ENCODE measurements at places on chromosomes 1 and 21.

GRCh38 chr1:245345191-245345884 is 190.6 kb downstream of the KIF26B start:
- no peak for DNase-seq

GRCh38 chr1:182193908-182194550 is 132.5 kb upstream of the ZNF648 start:
- no peak for DNase-seq

GRCh38 chr1:186094172-186094571 is 280.9 kb downstream of the TPR start:
- DNase-seq = no peak

DNA sequence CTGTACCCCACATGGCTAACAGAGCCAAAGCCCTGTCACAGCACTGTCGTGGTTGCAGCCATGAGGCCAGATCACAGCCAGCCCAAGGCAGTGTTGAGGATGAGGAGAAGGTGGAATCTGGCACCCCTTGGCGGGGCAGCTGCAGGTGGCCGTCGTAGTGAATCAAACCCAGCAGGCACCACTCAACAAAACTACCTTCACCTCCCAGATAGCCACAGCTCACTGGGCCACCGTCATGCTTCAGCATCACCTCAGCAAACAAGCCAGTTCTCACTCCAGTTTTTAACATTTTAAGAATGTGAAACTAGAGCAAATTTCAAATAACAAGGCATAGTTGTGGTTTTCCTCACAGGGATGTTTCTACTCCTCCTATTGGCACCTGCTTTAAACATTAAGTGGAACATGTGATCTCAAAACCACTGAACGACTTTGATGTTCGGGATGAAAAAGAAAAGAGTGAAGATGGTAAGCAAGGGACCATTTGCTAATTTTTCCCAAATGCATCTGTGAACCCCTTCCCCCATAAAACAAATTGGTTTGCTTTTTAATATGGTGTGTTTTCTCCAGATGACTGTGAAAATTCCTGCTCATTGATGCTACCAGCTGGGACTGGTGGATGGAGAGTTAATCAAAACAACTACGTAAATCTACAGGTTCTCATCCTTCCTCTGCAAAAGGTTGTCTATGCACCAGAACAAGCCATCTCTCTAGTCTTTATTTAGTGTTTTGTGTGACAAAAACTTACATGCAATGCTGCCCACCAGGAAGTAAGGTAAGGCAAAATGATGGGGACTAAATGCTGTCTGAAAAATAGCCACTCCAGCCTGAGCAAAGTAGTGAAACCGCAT is 45.5 kb downstream of the TOR1AIP2 start:
- DNase-seq = no peak

- DNase-seq = no peak
Observed at GRCh38 chr1:192401825-192402224, 85.0 kb downstream of the RGS21 start.

- no peak for DNase-seq
Observed at GRCh38 chr1:169090308-169090899, 16.1 kb upstream of the ATP1B1 start.

- DNase-seq = no peak
Observed at GRCh38 chr1:111594306-111594693, 25.3 kb upstream of the RAP1A start.

DNA sequence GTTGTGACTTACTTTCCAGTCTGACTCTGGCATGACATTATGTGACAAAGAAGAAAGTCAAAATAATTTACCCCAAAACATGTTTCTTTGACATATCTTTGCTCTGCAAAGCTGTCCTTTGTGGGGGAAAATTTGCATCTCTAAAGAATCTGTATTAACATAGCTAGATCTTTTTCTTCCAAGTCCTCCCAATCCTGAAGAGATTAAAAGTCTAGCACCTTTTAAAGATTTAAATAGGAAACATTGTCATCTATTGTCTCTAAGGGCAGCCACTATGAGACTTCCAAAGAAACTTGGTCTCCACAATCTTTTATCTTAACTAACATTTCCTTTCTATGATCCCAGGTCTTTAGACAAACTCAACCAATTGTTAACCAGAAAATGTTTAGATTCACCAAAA is 16.0 kb downstream of the LRRC3 start:
- no peak for DNase-seq

DNA sequence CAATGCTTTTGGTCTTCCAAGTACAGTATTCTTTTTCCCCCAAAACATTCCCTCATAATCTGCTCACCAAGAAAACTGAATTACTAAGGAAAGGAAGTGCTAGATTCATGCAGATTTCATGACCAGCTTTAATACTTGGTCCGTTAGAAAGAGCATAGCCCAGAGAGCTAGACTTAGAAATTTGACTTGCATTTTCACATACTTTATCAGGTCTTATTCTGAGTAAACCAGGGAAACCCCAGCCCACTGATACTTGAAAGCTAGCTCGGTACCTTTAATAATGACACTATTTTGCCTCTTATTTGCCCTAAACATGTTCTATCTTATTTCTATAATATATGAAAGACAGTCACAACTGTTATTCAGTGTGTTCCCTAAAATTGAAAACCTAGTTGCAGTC is 204.5 kb downstream of the TTLL7 start:
- DNase-seq = no peak

DNA sequence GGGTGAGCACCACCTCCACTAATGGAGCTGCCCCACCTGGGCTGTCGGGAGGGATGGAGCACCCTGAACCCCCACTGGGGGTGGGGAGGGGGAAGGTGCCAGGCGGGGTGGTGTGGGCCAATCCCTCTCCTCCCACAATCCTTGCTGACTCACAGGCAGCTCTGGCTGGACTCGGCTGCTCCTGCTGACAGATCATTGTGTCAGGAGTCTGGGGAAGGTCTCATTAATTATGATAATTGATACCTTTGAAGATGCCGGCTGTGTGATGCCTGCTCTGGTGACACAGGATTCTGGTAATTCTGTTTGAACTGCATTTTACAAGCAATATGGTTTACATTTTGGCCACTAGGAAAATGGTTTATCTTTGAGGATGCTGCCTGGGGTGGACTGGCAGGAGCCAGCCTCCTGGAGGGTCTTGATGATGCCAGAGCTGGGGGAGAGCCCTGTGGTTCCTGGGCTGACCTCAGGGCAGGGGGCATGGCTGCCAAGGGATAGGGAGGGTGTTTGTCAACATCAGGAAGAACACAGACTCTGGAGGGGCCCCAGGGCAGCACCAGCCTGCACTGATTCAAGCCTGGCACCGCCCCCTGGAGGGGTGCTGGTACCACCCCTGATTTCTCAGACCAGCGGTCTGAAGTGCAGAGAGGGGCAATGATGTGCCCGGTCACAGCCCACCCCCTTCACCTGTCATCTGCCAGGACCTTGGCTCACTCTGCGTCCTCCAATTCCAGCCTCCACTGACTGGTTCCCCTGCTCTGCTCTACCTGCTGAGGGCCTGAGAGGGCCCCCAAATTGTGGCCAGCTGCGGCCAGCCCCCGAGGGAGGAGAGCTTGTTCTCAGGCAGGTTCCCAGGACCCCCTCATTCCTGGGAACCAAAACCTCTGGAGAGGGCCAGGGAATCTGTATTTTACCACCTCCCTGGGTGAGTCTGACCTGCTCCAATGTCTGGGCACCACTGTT is 338.8 kb downstream of the MATN1 start:
- DNase-seq = peak; percentile 51

DNA sequence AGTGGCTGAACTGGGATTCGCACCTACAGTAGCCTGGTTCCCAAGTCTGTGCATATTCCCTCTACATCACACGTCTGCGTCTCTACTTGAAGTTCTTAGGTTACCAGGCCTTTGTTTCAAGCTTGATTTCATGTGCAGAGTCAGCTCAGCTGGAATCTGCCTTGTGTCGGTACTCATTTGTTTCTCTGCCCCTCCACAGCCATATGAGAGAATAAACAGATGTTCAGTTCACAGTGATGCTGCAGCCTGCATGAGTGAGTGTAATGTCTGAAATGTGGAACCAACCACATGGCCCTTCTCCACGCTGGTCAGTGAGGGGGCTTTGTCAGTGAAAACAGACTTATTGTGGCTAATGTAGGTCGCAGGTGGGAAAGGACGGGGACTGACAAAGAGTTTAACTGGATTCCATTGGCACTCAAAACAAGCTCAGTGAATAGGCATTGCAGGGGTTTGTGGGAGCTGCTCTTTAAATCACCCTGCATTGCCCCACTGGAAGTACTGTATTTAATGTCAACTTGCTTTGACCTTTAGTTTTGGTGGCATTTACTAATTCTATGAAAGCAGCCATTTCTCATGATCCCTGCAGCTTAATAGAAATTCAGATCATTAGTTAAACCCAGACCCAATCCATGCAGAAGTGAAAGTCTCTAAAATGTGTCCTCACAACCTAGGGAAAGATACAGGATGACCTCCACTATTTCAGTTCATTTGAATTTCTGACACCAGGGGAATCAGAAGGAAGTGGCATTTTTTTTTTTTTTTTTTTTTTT is 136.4 kb upstream of the FAM78B start:
- DNase-seq = no peak

GRCh38 chr1:181969902-181970301 is 91.6 kb downstream of the ZNF648 start:
- DNase-seq = no peak

DNA sequence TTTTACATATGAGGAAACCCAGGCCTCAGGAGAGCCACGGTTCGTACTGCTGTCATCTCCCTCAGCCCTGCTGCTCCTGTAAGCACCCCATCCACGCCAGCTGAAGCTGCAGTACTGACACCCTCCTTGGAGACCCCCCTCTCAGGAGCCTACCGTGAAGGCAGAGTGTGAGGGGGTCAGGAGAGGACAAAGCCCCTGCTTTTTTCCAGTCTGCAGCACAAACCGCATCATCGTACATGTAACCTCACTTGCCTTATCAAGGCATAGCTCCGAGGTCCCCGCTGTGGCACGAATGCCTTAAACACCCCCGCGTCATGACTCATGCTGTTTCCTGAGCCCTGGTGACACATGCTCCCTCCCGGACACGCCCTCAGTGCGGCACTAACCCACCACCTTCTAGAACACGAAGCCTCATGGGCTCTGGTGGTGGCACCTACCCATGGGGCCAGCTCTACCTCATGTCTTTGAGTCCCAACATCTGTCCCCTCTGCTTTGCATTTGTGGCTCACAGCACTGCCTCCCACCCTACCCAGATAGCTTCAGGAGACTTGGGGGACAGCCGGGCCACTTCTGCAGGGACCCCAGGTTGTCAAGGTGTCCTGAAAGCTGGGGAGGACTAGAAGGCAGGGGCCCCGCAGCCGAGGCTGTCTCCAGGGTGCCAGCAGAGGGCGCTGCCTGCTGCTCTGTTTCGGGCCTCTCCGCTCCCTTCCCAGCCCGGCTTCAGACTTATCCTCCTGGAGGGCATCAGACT is 4.9 kb downstream of the SH3BGRL3 start:
- DNase-seq = no peak

- no peak for DNase-seq
Observed at GRCh38 chr21:15206514-15206913, 141.7 kb upstream of the NRIP1 start.

GRCh38 chr1:48616710-48617109 is 144.7 kb upstream of the SPATA6 start:
- DNase-seq = no peak

GRCh38 chr21:42465008-42465802 is 30.8 kb downstream of the RSPH1 start:
- DNase-seq = peak; percentile 14

DNA sequence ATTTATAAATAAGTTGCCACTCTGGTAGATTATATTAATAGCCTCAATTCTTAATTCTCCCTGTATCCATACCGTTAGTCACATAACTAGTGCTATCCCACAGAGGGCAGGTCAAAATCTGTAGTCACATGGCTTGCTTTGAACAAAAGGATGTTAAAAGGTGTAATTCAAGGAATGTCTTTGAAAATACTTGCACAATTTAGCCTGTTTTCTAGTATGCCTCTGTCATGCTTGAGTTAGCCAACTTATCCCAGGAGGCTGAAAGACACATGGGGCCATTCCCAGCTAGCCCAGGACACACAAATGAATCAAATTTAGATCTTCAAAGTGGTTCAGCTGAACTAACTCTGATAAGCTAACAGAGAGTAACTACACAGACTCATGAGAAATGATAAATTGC is 758.5 kb upstream of the NEGR1 start:
- DNase-seq = no peak

- no peak for DNase-seq
Observed at GRCh38 chr1:4694492-4694891, 40.1 kb downstream of the AJAP1 start.

DNA sequence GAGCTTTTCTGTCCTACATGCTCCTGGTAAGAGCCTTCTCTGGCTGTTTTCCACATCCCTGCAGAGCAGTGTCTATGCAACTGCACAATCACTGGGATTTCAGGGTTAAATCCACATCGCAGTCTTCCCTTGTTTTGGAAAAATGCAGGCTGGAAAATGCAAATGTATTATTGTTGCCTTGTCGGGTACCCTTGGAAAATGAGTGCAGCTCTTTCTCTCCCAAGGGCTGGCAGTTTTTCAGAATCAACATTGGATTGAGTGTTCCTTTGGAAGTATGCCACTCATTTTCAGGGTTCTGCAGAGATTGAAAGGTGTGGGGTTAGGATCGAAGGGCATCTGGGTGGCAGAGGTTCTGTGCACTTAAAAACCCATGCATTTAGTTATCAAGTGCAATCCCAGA is 3.2 kb downstream of the NOS1AP start:
- no peak for DNase-seq

- DNase-seq = no peak
Observed at GRCh38 chr1:207021876-207022596, 10.5 kb downstream of the C1orf116 start.

GRCh38 chr1:54792686-54793282 is 8.3 kb downstream of the TTC22 start:
- DNase-seq = no peak

DNA sequence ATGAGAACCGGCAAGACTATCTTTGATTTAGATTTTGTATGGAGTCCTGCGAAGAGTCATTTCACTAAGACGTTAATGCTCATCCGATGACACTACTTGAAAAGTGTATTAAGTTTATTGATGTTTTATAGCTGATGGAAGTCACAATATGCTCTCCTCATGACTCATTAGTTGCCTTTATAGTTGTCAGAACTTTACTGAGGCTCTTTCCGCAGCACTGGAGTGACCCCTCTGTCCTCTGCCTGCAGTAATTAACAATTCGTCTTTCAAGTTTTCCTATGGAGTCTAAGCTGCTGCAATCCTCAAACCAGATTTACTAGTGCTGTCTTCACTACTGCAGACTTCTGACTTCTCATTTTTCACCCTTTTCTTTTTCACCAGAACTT is 853 bp downstream of the USP16 start:
- DNase-seq = no peak

- DNase-seq = no peak
Observed at GRCh38 chr1:15439325-15439724, 1.1 kb downstream of the CTRC start.

- no peak for DNase-seq
Observed at GRCh38 chr1:9401080-9401453, 108.4 kb downstream of the SPSB1 start.

DNA sequence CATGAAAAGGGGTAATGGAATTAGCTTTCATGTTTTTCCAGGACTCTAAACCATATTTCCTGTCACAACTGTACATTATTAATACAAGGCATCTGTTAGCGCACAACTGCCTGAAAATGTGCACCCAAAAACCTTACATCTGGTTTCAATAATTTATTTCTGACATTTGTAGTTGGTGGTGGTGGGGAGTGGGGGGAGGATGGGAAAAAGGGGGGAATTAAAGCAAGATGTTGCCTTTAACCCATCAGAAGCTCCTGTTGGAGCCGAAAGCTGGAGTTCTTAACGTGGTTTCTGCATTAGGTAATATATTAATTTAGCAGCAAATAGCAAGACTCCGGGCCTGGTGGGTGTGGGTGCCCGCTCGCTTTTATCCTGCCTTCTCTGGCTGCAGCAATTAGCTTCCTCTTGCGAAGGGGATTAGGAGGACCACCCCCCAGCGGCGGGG is 36.9 kb upstream of the HHAT start:
- DNase-seq = no peak
